A549 treated with dexamethasone at 1 μM for 4 hours (cell line): ENCODE measurements at places on chromosomes 6 and 20. TPM values are rescaled to one million over a fixed set of nuclear protein-coding genes. Genes with fewer than 3 reads are reported as not detected.

Gene MOXD1
- total RNA-seq: 1.2 to 1.7 TPM (median 1.5 TPM) in 5 replicates

Gene TTBK1
- 0.02 to 0.07 TPM (median 0.05 TPM) in 5 replicates for total RNA-seq

Gene GSTA3
- not detected in 5 replicates for total RNA-seq

Gene OPRM1
- total RNA-seq: not detected in 5 replicates

Gene ULBP2
- 3.5 to 4.2 TPM (median 3.8 TPM) in 5 replicates for total RNA-seq
